ENCODE measurements at places on chromosomes 1 and 21.

DNA sequence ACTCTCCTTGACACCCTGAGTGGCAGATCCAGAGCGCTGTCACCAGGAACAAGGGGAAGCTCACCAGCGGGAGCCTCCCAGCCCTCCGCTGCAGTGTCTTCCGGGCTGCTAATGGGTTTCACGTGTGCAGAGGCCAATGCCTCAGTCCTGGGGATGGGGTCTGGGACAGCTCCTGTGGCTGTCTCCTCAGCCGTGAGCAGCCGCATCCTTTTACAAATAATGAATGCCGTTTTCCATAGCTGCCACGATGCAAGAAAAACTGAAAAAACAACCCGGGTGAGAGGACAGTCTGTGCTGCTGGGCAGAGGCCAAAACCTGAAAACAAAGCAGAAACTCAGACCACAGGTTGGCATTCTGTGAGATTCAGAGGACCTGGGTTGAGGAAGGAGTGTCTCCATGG, 212.2 kb upstream of the RAB4A start:
- DNase-seq = no peak

- DNase-seq = no peak
These were observed 20.6 kb upstream of the MRPS14 start for GRCh38 chr1:175043824-175044223.

DNA sequence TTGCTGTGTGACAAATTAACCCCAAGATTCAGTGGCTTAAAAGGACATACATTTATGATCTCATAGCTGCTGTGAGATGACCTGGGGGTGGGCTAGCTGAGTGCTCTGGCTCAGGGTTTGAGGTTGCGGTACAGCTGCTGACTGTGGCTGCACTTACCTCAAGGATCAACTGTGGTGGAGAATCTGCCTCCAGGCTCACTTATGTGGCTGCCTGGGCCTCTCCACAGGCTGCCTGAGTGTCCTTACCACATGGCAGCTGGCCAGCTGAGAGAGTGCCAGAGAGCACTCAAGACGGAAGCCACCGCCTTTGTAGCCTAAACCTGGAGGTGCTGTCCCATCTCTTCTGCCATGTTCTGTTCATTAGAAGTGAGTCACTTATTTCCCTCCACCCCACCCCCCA, 5.7 kb downstream of the LRRC71 start:
- no peak for DNase-seq

DNA sequence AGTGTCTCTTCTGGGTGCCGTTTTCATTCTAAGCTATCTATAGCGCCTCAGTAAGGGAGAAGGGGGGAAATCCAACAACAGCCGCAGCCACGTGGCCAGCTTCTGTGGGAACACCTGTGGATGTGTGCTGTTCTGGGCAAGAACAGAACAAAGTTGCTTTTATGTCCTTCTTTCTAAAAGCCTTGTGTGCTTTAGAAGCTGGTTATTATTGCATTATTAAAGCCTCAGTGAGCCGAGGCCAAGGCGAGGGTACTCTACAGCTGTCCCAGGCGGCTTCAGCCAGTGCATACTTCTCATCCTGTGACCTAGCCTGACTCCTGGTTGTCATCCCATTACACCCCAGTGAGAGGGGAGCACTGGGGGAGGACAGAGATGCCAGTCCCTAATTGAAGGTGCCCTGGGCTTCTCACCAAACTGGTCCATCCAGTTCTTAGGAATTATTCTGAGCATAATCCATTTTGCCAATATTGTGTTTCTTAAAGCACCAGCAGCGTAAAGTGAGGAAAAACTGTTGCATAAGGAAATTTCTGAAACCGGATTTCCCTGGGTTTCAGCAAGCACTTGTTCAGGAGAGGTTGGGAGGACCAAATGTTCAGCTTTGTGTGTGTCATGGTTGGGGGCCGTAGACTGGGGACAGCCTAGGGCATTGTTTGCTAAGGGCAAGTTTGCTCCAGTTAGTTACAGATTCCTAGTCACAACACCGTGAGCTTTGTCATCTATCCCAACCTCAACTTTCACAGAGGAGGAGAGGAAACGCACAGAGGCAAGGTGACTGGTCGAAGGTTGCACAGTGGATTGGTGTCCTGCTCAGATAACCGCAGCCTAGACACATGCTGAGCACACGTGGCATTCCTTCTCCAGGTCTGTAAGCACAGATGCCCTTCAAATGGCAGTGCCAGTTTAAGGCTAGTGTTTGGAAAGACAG, 61.0 kb upstream of the ATP1A1 start:
- no peak for DNase-seq

Measured in stimulated activated CD8-positive, alpha-beta memory T cell treated with anti-CD3 and anti-CD28 coated beads, Interleukin-4, amount 100 ng/mL, for 4 hours (primary cell).